ENCODE measurements at places on chromosomes 1 and 21.

DNA sequence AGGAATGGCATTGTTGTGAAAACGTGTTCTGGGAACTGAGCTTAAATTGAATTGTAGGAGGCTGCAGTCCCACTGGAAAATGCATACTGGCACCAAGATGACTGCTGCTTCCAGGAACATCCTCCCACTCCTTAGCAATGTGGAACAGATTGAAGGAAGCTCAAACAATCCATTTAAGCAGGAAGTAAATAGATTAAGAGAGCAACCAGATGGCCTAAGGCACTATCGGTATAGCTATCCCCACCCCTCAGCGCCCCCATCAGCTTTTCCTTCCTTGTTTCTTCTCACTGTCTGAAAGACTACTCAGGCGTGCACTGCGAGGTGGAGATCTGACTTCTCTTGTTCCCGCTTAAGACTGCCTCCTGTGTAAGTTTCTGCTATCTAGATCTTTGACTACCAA lies 4.0 kb upstream of the IFI16 start:
- peaks cover 19% of the 10 kb centered on the region for H3K4me1 ChIP-seq
- H3K36me3 ChIP-seq, result no peaks in the 10 kb centered on the region
- H3K27me3 ChIP-seq, result no peaks in the 10 kb centered on the region
- no peak overlapping the region for H3K4me3 ChIP-seq

DNA sequence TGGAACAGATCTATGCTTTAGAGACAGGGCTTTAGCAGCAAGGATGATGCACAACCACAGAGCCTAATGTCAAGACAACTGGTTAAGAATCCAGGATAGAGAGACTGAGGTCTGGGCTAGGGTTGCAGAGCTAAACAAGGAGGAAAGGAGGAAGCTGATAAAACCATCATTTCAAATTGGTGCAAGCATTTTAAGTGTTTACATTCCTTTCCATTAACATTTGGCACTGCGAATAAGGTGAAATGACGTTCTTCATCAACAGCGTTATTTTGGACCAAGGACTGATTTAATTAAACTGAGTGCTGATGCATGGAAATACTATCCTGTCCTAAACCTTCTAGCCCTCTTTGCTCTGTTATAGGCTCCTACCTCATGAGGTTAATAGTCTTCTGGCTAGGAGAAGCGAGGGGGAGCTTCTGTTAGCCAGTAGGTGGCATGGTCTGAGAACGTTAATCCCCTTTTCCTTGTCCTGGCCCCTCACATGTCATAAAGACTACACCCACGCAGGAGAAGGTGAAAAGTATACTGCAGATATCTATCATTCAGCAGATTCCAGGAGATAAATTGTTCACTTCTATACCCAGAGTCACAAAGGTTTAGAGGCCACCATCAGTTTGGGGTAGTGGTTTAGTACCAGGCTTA lies 7.6 kb upstream of the C1orf21 start:
- no peak for DNase-seq
- no peaks in the 10 kb centered on the region for H3K27me3 ChIP-seq
- no peak overlapping the region for H3K27ac ChIP-seq

DNA sequence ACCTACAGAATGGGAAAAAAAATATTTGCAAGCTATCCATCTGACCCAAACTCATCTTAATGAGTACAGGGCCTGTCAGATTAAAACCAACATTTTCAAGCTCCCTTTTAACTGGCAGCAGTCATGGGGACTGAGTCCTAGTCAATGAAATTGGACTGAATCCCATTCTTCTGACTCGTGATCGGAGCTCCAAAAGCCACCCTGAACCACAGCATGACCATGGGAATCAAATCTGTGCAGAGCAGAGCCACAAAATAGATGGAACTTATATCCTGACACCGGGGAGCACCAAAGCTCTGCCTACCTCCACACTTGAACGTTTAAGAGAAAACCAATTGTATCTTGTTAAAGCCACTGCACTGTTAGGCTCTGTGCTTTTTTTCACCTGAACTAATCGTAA lies 5.0 kb upstream of the RWDD3 start:
- H3K4me3 ChIP-seq, result no peak overlapping the region
- H3K27me3 ChIP-seq, result no peaks in the 10 kb centered on the region
- no peak for DNase-seq
- peaks cover 8% of the 10 kb centered on the region for H3K4me1 ChIP-seq

GRCh38 chr1:177779166-177779965 lies 190.5 kb downstream of the SEC16B start:
- H3K4me1 ChIP-seq, result no peaks in the 10 kb centered on the region
- no peak overlapping the region for H3K4me3 ChIP-seq
- DNase-seq, result no peak
- no peak overlapping the region for H3K27ac ChIP-seq
- no peaks in the 10 kb centered on the region for H3K27me3 ChIP-seq

GRCh38 chr1:39849203-39849602 lies 34.1 kb downstream of the TRIT1 start:
- peaks cover 11% of the 10 kb centered on the region for H3K36me3 ChIP-seq

DNA sequence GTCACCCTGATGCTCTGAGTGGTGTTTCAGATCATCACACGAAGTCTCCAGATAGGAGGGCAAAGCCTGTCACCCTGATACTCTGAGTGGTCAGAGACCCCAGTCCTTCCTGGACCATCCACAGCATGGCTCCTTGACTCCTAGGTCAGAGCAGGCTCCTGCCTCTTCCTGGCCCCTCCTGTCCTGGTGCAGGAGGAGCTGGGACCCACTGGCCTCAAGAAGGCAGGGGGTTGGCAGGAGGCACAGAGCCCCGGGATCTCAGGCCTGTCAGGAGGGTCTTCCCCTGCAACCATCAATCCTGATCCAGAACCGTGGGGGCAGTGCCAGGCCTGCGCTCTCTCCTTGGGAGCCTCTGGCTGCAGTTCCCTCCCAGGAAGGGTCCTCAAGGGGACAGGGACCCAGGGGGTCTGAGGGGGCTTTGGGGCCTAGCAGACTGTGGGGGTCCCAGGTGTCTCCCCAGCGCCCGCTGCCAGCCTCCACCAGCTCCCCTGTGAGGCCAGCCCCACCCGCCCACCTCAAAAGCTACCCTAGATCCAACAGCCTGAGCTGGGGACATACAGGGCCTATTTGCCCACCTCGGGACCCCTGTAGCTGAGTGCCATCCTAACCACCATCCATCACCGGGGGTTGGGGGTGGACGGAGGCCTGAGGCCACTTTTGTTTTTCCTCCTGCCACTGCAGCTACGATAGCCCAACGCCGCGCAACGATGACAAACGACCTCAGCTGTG lies 27.5 kb downstream of the COL6A1 start:
- no peak overlapping the region for H3K27ac ChIP-seq
- no peak overlapping the region for H3K4me3 ChIP-seq
- H3K36me3 ChIP-seq, result no peaks in the 10 kb centered on the region
- H3K4me1 ChIP-seq, result no peaks in the 10 kb centered on the region
- no peak for DNase-seq

GRCh38 chr1:37922767-37923550 lies 23.9 kb downstream of the INPP5B start:
- H3K27me3 ChIP-seq, result no peaks in the 10 kb centered on the region
- peaks cover 22% of the 10 kb centered on the region for H3K4me1 ChIP-seq
- no peak overlapping the region for H3K4me3 ChIP-seq
- H3K36me3 ChIP-seq, result peaks cover 4% of the 10 kb centered on the region
- H3K27ac ChIP-seq, result peak overlapping the region; percentile 47

DNA sequence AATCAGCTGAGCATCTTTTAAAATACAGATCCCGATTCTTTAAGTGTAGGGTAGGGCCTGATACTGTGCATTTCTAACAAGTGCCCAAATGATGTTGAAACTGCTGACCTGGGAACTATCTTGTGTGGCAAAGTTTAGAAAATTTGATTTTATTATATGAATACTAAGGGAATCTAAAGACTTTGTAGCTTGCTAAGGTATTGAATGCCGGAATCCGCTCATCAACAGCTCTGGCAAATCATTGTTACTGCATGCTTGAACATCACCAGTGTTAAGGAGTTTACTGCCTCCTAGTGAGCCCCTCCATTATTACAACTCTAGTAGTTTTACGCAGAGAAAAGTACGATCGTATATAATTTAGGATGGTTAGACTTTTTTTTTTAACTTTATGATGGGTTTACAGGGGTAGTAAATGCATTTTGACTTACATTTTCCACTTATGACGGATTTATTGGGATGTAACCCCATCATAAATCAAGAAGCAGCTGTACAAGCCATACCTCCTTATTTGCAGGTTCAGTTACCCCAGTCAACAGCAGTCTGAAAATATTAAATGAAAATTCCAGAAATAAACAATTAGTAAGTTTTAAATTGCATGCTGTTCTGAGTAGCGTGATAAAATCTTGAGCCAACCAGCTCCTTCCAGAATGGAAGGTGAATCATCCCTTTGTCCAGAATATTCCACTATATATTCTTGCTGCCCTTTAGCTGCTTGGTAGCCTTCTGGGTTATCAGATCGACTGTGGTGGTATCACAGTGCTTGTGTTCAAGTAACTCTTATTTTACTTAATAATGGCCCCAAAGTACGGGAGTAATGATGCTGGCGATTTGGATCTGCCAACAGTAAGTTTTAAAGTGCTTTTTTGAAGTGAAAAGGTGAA lies 892 bp downstream of the TYW3 start:
- H3K36me3 ChIP-seq, result peaks cover 23% of the 10 kb centered on the region
- H3K27ac ChIP-seq, result peak overlapping the region; percentile 88
- peak; percentile 51 for DNase-seq
- H3K4me3 ChIP-seq, result peak overlapping the region; percentile 100
- H3K4me1 ChIP-seq, result peaks cover 23% of the 10 kb centered on the region
- H3K27me3 ChIP-seq, result no peaks in the 10 kb centered on the region

- no peaks in the 10 kb centered on the region for H3K27me3 ChIP-seq
- no peak for DNase-seq
- H3K27ac ChIP-seq, result no peak overlapping the region
- no peaks in the 10 kb centered on the region for H3K36me3 ChIP-seq
- no peak overlapping the region for H3K4me3 ChIP-seq
- peaks cover 16% of the 10 kb centered on the region for H3K4me1 ChIP-seq
Observed at GRCh38 chr1:51733793-51734522, 117.1 kb downstream of the OSBPL9 start.

DNA sequence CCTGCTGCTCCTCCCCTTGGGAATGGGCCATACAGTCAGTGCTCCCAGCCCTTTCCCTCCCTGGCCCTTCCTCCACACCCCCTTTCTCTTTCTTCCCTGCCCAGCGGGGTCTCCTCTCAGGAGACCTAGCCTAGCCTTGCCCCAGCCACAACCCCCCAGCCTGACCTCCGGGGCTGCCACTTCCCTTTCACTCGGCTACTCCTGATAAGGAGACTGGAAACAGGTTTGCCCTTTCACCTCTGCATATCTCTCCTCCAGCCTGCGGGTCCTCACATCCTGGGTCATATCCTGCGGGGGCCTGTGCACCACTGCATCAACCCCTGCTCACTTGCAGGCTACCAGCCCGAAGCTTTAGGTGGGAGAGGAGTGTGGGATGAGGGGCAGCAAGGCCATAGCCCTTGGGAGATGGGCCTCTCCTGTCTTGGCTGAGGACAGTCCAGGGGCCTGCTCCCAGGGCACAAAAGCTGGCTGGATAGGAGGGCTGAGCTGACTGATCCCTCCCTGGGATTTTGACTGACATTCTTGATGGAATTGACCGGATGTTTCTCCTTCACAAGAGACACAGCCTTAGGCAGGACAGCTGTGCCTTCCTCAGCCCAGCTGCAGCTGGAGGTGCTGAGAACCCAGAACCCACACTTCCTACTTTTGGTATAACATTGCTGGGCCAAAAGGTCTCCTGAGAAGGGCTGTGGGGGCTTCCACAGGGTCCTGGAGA lies 19.2 kb upstream of the ALX3 start:
- no peaks in the 10 kb centered on the region for H3K36me3 ChIP-seq
- no peak overlapping the region for H3K27ac ChIP-seq
- H3K27me3 ChIP-seq, result peaks cover 48% of the 10 kb centered on the region

- H3K27me3 ChIP-seq, result no peaks in the 10 kb centered on the region
- no peak overlapping the region for H3K27ac ChIP-seq
- no peak for DNase-seq
- H3K4me3 ChIP-seq, result no peak overlapping the region
- H3K36me3 ChIP-seq, result no peaks in the 10 kb centered on the region
Observed at GRCh38 chr1:110291241-110292030, 47.7 kb upstream of the RBM15 start.

GRCh38 chr21:44738621-44739020 lies 27.2 kb upstream of the TSPEAR start:
- DNase-seq, result no peak
- H3K4me1 ChIP-seq, result no peaks in the 10 kb centered on the region
- no peak overlapping the region for H3K4me3 ChIP-seq
- H3K36me3 ChIP-seq, result no peaks in the 10 kb centered on the region
- H3K27ac ChIP-seq, result no peak overlapping the region

GRCh38 chr1:6917067-6917466 lies 131.8 kb downstream of the CAMTA1 start:
- no peak for DNase-seq
- no peaks in the 10 kb centered on the region for H3K4me1 ChIP-seq
- no peak overlapping the region for H3K4me3 ChIP-seq

GRCh38 chr1:236809148-236809547 lies 14.1 kb downstream of the MTR start:
- no peak overlapping the region for H3K4me3 ChIP-seq
- H3K27me3 ChIP-seq, result no peaks in the 10 kb centered on the region
- H3K36me3 ChIP-seq, result peaks cover 13% of the 10 kb centered on the region
- no peak for DNase-seq

- H3K27ac ChIP-seq, result no peak overlapping the region
- H3K4me1 ChIP-seq, result no peaks in the 10 kb centered on the region
- no peaks in the 10 kb centered on the region for H3K27me3 ChIP-seq
- H3K4me3 ChIP-seq, result no peak overlapping the region
- H3K36me3 ChIP-seq, result no peaks in the 10 kb centered on the region
- no peak for DNase-seq
Observed at GRCh38 chr1:206878456-206878855, 13.0 kb downstream of the IL20 start.

DNA sequence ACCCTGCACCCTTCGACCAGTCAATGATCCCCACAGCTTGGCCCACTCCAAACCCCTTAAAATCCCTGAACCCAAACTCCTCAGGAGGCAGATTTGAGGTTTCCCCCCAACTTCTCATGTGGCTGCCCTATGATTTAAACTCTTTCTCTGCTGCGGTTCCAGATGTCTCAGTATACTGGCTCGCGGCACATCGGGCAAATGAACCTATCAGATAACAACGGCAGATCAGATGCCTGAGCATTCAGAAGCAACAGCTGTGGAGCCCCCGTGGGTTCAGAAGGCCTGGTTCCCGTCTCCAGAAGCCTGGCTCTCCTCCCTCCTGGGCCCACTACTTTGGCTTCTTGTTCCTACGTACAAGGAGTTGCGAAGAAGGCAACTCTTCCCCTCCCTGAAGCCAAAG lies 43.3 kb upstream of the H6PD start:
- H3K36me3 ChIP-seq, result no peaks in the 10 kb centered on the region
- H3K4me3 ChIP-seq, result no peak overlapping the region
- DNase-seq, result no peak
- peaks cover 2% of the 10 kb centered on the region for H3K27me3 ChIP-seq

- no peaks in the 10 kb centered on the region for H3K36me3 ChIP-seq
- H3K27me3 ChIP-seq, result no peaks in the 10 kb centered on the region
- DNase-seq, result no peak
- no peak overlapping the region for H3K4me3 ChIP-seq
Observed at GRCh38 chr1:221849897-221850296, 108.0 kb upstream of the DUSP10 start.

Measured in T-cell (primary cell).